Left lobe of liver (tissue), 2 donors: ENCODE measurements at places on chromosomes 5 and 9.

DNA sequence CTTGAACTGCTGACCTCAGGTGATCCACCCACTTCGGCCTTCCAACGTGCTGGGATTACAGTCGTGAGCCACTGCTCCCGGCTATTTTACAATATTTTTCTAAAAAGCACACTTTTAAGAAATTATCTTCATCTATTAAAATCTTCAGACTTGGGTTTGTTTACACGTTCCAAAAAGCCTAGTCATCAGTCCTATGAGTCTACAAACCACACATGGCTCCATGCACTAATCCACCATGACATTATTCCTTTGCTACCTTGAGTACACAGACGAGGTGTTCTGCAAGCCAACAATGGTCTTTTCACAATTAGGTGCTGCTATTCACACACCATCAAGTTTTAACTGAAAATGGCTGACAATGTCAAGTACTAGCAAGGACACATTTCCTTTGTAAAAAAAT, 41.0 kb downstream of the TRPM6 start:
- no peak for DNase-seq

DNA sequence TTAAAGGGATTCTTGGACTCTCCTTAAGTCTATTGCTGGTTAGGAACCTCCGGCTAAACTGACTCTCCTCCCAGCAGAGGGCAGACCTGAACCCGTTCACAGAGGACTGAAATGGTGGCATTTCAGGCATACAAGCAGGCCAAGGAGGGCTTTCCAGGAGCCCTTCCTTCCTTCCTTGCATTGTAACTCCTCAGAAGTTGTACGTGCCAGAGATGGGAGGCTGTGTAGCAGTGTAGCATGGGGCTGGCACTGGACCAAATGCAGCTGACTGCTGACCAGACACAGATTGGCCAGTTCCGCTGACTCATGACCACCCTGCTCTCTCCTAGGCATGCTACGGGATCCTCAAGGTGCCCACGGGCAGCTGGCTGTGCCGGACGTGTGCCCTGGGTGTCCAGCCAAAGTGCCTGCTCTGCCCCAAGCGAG, 36.4 kb downstream of the JADE2 start:
- DNase-seq: no peak

GRCh38 chr5:14201325-14202045, 58.3 kb downstream of the TRIO start:
- DNase-seq: no peak

- DNase-seq: no peak
Measured at GRCh38 chr9:89635816-89636215, 31.0 kb downstream of the GADD45G start.

GRCh38 chr5:66653325-66653724, 57.1 kb downstream of the MAST4 start:
- no peak for DNase-seq
